Activated T-cell treated with anti-CD3 and anti-CD28 coated beads, Interleukin-2, amount 50 U/mL, for 4 hours (primary cell): ENCODE measurements at places on chromosomes 3 and 15.

- peak; percentile 24 for DNase-seq
Measured at GRCh38 chr3:196968233-196969133, at the start of gene PIGZ. TSS of gene PIGZ (minus strand) at chr3:196968833. CDS start at chr3:196952031, 16,802 bp downstream.

DNA sequence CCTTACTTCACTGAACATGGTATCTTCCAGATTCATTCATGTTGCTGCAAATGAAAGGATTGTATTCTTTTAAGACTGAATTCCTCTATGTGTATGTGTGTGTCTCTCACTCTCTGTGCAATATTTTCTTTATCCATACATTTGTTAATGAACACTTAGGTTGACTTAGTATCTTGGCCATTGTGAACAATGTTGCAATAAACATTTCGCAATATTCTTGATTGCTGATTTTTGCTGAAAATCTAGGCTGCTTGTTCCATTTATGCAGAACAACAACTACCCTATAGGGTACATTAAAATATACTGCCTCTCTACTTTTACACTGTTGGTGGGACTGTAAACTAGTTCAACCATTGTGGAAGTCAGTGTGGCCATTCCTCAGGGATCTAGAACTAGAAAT lies 732.4 kb downstream of the CADM2 start:
- no peak for DNase-seq

GRCh38 chr3:34015204-34016142 lies 217.0 kb downstream of the PDCD6IP start:
- DNase-seq, result no peak

DNA sequence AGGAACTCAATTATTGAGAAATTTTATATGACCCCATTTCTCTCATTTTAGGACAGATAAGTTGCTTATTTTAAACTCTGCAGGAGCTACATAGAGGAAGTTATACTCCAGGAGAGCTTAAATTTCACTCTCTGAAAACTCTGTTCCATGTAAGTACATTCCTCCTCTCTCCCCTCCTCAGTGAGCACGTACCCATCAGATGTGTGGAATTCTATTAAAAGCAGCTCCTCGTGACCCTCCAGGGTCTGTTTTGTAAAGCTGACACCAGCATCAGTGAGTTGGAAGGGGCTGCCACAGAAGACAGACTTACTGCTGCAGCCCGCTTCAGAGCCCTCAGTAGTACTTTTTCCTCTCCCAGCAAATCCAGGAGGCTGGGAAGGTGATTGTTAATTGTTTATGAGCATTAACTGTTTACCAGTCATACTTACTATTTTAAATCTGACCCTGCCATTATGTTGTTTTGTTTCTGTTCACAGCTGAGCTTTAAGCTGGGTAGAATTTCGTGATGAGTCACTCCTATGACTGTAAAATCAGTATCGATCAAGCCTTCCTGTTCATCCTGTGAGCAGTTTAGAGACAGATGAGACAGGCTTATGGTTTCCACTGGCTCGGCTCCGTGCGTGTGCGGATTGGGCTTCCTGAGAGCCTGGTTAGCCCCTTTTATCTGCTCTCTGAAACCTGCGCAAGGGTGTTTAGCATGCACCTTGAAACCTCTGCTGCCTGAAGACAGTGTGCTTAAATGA lies 20.4 kb downstream of the IGF1R start:
- DNase-seq, result peak; percentile 33

GRCh38 chr15:61128896-61129295 lies 100.2 kb downstream of the RORA start:
- no peak for DNase-seq

DNA sequence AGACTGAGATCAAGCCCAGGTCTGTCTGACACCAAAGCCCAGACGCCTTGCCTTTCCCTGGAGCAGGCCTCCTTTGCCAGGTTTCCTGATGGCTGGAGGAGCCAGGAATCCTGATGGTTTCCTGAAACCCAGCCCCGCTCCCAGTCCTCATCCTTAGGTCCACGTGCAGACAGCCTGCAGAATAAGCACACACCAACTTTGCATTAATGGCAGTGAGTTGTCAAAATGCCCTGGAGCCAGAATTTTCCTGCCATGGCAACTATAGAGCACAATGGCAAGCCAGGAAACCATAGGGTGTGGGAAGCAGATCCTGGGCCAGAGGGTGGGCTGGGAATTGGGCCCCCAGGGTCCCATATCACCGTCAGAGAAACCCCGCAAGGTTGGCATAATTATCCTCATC lies 67.4 kb upstream of the HRH1 start:
- DNase-seq, result no peak

DNA sequence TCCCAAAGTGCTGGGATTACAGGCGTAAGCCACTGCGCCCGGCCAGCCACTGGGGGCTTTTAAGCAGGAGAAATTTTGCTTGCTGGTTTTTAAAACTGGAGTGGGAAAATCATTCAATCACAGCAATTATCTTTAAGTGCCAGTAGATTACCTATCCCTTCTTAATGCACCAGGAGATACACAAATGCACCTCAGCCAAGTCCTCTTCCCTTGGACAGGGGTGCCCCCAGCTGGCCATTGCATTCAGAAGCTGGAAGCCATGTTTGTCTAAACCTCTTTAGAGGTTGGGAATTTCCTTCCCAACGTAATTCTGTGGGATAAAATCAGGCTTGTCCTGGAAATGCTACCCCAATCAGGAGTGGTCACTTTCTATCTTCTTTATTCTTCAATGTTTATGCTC lies 26.6 kb downstream of the MIX23 start:
- DNase-seq, result no peak

DNA sequence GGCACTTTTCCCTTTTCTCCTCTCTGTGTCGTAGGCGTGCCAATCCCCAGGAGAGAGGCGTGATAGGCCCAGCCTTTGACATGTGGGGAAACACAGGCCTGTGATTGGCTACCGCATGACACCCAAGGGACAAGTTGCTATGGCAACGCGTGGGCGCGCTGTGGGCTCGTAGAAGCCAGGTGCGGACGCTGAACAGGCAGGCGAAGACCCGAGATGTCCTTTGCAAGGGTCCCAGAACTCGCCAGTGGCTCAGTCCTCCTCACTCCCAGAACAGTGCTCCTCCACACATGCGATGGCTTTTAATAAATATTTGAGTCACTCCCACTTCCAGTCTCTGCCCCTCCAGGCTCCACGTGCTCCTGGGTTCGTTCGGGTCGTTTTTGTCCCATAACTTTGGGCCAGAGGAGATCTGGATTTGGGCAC lies 4.2 kb downstream of the SLC51B start:
- peak; percentile 88 for DNase-seq

DNA sequence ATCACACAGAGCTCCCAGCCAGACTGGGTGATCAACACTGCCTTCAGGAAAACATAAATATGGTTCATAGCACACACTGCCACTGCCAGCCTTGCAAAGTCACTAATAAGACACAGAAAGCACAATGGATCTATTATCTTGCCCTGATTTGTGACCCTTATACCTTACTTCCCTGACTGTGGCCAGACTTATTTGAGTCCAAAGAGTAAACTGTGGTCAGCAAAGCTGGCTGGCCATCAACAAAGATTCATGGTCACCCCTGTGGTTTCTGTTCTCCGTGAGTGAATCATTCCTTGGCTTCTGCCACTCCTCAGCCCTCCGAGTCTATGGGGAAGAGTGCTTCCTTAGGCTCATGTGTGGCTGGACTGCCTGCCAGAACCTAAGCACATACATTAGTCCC lies 437.7 kb downstream of the RAP2B start:
- no peak for DNase-seq

- no peak for DNase-seq
Measured at GRCh38 chr15:78507831-78508160, 419 bp downstream of the HYKK start.

DNA sequence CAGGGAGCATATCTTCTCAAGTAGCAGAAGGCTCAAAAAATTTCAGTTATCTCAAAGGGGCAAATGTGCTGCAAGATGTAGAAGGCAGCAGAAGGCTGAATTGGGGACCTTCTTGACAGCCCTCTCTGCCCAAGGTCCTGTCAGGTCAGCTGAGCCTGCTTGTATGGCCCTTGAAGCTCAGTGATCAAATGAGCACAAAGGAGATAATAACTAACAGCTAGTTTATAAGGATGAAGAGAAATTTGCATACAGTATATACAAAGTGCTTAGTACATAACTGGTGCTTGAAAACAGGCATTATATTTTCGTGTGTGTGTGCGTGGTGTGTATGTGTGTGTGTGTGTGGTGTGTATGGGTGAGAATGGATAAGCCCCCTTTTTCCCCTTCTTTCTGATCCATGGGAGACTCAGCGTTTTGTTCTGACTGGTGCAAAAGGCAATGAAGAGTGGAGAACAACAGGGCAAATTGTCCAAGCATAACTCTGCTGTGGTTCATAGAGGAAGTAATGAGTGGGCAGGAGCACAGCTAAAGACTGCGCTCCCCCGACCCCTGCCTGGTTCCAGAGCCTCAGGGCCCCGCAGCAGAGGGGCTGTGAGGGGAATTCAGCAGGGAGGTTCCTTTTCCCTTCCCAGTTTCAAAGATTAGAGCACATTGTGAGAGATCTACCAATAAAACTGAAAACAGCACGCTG lies 356.8 kb upstream of the NR2F2 start:
- DNase-seq, result no peak

DNA sequence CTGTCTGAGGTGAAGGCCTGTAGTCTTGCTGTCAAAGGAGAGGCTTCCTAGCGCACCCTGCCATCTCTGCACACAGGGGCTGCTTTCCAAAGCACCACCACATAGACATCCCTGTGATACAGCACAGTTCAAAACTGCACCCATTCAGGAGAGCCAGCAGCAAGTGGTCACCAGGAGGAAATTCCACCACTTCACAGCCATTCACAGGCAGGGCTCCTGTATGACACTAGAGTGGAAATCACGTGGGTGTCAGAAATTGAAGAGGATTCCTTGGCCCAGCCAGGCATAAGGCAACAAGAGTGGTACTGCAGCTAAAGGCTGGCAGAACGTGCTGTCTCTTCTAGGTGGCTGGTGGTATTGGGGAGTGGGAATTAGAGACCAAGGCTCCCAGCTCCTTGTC lies 102.8 kb downstream of the RFTN1 start:
- DNase-seq, result no peak

DNA sequence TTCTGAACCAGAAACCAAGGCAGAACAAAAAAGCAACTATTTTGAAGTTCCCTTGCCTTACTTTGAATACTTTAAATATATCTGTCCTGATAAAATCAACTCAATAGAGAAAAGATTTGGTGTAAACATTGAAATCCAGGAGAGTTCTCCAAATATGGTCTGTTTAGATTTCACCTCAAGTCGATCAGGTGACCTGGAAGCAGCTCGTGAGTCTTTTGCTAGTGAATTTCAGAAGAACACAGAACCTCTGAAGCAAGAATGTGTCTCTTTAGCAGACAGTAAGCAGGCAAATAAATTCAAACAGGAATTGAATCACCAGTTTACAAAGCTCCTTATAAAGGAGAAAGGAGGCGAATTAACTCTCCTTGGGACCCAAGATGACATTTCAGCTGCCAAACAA lies 4.6 kb downstream of the DTX3L start:
- no peak for DNase-seq

DNA sequence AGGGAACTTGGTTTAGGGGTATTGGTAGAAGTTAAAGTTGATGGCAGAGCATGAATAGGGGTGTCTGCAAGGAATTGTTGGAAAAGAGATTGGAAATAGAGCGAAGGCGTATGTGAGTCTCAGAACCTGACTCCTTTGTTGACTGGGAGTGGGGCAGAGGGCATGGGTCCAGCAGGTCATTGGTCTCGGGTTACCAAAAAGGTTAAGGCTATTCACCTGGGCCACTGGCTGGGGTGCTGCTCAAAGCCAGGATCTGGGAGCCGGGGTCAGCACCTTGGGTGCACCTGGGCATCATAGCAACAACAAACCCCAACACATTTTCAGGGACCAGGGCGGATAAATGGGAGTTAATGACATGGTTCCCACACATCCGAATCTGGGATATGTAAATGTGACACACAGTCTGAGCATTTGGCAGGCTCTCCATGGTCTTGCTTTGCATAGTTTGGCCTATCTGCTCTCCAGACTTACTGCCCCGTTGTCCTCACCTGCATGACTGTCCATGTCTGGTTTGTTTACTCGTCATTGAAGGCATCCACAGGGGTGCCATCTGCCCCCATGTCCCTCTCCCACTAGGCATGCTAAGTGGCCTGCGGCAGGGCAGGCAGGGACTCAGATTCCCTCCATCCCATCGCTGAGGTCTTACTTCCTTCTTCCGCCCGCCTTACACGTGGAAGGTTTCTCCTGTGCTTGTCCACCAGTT lies 10.1 kb downstream of the KLF13 start:
- DNase-seq, result no peak

- DNase-seq, result no peak
Measured at GRCh38 chr3:13515786-13516759, 32.9 kb upstream of the FBLN2 start.

DNA sequence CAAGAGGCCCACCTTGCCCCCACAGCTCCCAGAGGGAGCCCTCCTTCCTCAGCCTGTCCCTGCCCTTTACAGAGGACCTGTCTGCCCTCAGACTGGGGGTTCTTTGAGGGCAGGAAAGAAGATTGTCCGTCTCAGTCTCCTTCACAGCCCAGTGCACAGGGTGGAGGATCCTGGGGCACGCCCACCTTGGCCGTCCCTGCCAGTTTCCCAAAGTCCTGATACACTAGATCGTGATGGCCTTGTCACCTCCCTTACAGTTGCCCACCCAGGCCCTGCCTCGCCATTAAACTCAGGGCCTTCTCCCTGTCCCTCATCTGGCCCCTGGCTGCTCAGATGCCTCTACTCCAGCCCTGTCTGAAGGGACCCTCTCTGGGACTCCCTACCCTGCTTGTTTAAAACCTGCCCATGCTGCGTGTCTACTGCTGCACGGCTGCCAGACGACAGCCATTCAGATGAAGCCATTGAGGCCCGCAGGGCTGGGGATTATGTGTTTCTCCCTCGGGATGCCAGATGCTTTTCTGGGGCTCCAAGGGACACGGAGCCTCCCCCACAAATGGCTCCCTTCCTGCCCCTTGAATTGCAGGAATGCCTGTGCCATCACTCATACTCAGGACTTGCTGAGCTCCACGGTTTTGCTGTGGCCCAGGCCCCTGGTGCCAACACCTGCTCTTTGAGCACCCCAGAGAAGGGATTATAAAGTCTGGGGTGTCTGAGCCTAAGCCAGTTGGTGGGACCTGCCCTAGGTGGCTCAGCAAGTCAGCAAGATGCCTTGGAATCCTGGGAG lies 27.8 kb downstream of the ACSBG1 start:
- DNase-seq, result no peak
